ENCODE measurements at places on chromosomes 1 and 21.

DNA sequence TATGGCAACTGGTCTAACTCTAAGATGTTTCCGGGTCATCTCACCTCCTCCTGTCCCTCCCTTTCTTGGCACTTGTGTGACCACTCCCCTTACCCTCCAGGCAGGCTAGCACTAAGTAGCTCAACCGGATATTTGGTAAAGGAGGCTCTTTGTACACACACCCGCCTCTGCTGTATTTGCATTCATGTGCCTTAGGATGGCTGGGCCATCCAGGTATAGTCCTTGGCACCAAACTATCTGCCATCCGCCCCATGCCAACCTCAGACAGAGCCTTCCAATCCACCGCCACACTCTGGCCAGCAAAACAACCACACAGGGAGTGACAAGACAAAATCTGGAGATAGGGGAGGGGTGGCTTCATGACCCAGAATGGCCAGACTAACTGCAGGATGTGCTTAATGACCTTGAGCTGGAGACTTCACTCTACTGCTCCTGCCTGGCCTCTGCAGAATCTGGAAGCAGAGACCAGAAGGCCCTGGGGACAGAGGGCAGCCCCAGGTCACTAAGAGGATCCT lies 59.5 kb downstream of the CDK18 start:
- H3K4me3 ChIP-seq: no peak overlapping the region
- peaks cover 70% of the 10 kb centered on the region for H3K27me3 ChIP-seq
- no peak overlapping the region for H3K27ac ChIP-seq

DNA sequence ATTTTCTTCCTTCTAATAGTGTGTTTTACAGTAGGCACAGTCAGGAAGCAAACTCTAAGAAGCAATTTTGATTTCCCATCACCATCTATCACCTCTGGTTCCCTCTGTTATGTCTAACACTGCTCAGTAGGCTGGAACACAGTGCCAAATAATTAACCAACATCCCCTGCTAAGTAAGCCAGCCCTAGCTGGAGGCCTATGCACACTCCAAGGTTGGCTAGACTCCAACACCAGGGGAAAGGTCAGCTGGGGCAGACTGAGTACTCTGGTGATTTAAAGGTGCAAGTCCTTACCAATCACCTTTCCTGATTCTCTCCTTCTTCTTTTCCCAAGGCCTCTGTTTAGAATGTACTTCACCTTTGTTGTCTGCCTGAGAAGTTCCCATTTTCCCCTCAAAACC lies 46.5 kb upstream of the BEND5 start:
- no peaks in the 10 kb centered on the region for H3K36me3 ChIP-seq
- DNase-seq: no peak
- no peak overlapping the region for H3K4me3 ChIP-seq
- peaks cover 11% of the 10 kb centered on the region for H3K27me3 ChIP-seq

- no peak for DNase-seq
- no peak overlapping the region for H3K4me3 ChIP-seq
- no peak overlapping the region for H3K27ac ChIP-seq
- peaks cover 40% of the 10 kb centered on the region for H3K4me1 ChIP-seq
- H3K27me3 ChIP-seq: peaks cover 45% of the 10 kb centered on the region
Observed at GRCh38 chr1:13801655-13802486, 101.9 kb downstream of the PRDM2 start.

GRCh38 chr1:218521414-218522169 lies 176.5 kb downstream of the TGFB2 start:
- no peak overlapping the region for H3K4me3 ChIP-seq
- no peaks in the 10 kb centered on the region for H3K27me3 ChIP-seq
- H3K36me3 ChIP-seq: no peaks in the 10 kb centered on the region
- DNase-seq: peak; percentile 65
- H3K4me1 ChIP-seq: peaks cover 11% of the 10 kb centered on the region

- no peak for DNase-seq
- no peak overlapping the region for H3K27ac ChIP-seq
- H3K4me1 ChIP-seq: no peaks in the 10 kb centered on the region
- H3K27me3 ChIP-seq: peaks cover 20% of the 10 kb centered on the region
Observed at GRCh38 chr1:7694600-7695496, 76.2 kb upstream of the VAMP3 start.

GRCh38 chr1:154941333-154942013 lies 5.0 kb upstream of the PMVK start:
- no peak overlapping the region for H3K27ac ChIP-seq
- H3K36me3 ChIP-seq: no peaks in the 10 kb centered on the region
- no peak overlapping the region for H3K4me3 ChIP-seq

DNA sequence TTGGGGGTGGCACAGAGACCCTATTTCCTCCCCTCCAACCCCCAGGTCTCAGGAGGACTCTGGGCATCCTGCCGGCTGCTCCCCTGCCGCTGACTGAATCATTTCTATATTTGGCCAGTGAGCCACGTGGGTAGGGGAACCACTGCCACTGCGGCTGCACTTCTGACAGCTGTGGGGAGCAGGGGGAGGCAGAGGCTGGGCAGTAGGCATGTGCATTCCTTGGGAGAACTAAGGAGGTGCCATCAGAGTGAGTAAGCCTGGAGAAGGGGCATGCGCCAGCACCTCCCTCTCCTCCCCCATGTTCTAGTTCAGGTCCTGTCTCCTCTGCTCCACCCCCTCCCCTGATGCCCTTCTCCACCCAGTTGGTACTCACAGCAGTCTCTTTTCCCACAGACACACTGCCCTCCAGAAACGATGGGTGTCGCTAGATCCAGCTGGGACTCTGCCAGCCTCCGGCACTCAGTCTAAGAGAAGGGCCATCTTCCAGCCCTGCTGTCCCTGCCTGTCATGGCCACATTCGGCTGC lies 12.0 kb downstream of the PPFIA4 start:
- no peak overlapping the region for H3K27ac ChIP-seq
- H3K36me3 ChIP-seq: peaks cover 7% of the 10 kb centered on the region
- peaks cover 26% of the 10 kb centered on the region for H3K4me1 ChIP-seq

- H3K4me3 ChIP-seq: peak overlapping the region; percentile 50
- no peak for DNase-seq
Observed at GRCh38 chr1:229229721-229230139, 41.2 kb upstream of the RAB4A start.

DNA sequence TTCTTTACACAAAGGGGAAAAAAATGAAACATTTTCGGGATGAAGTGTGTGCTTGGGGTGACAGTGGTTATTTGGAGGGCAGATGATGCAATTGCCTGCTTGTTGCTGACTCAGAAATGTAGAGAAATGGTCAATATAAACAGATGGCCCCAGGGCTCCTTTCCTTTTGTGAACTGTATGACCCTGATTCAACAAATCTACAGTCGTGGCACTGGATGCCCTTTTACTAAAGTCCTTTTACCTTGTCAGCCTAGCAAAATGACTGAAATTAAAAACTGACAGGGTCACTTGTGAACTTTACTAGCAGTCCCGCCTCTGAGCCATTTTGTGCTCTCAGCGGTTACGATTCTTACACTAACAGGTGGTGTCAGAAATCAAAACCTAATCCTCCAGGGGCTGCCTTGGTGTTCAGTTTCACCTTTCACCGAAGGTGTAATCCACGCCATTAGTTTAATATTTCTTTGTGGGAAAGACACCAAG lies 49.8 kb downstream of the GREM2 start:
- H3K4me1 ChIP-seq: no peaks in the 10 kb centered on the region
- H3K27me3 ChIP-seq: no peaks in the 10 kb centered on the region
- no peaks in the 10 kb centered on the region for H3K36me3 ChIP-seq
- no peak overlapping the region for H3K27ac ChIP-seq

GRCh38 chr1:111834956-111835355 lies 79.3 kb downstream of the DDX20 start:
- H3K36me3 ChIP-seq: no peaks in the 10 kb centered on the region
- no peak overlapping the region for H3K4me3 ChIP-seq
- DNase-seq: no peak
- peaks cover 2% of the 10 kb centered on the region for H3K4me1 ChIP-seq
- H3K27me3 ChIP-seq: no peaks in the 10 kb centered on the region

- H3K4me1 ChIP-seq: peaks cover 25% of the 10 kb centered on the region
- H3K27me3 ChIP-seq: no peaks in the 10 kb centered on the region
- H3K27ac ChIP-seq: peak overlapping the region; percentile 80
- peak overlapping the region; percentile 46 for H3K4me3 ChIP-seq
- no peaks in the 10 kb centered on the region for H3K36me3 ChIP-seq
Observed at GRCh38 chr1:153697191-153698019, 18.9 kb downstream of the NPR1 start.

DNA sequence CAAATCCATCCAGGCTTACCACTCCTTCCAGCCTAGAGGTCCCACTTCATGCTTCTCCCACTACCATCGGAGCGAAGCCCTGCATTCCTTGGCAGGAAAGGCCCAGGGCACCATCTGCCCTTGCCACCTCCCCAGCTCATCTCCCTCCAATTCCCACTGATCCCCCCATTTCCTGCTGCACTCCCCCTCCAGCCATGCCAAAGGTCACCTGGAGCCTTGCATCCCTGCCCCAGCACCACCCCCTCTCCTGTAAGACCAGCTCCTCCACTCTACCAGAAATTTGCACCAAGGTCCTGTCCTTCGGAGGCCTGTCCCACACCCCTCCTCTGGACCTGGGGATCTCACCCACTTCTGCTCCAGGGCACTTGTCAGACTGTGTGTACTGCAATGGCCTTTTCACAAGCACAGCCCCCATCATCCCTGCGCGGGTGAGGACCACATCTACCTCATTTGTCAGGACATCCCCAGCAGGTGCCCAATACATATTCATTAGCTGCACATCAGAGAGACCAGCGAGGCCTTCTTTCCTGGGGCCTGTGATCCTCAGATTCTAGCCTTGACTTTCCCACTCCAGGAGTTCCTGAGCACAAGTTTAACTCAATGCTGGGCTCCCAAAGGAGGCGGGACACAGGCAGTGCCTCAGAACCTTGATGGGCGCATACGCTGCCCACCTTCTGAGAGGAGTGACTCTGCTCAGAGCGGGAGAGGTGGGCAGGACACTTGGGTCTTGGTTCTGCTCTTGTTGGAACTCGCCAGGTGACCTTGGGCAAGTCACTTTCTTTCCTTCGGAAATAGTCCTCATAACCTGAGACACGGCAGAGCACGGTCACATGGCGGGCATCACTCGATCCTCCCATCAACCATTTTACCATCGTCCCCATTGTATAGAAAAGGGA lies 49.9 kb upstream of the EDN2 start:
- no peaks in the 10 kb centered on the region for H3K27me3 ChIP-seq
- peaks cover 3% of the 10 kb centered on the region for H3K36me3 ChIP-seq
- DNase-seq: peak; percentile 6
- no peaks in the 10 kb centered on the region for H3K4me1 ChIP-seq

- peak overlapping the region; percentile 45 for H3K27ac ChIP-seq
- H3K4me3 ChIP-seq: peak overlapping the region; percentile 64
- no peaks in the 10 kb centered on the region for H3K36me3 ChIP-seq
- H3K4me1 ChIP-seq: peaks cover 38% of the 10 kb centered on the region
Observed at GRCh38 chr21:44337941-44338895, 972 bp downstream of the CFAP410 start.

- no peaks in the 10 kb centered on the region for H3K27me3 ChIP-seq
- DNase-seq: no peak
- no peak overlapping the region for H3K27ac ChIP-seq
- H3K4me3 ChIP-seq: no peak overlapping the region
Observed at GRCh38 chr21:17853393-17854275, 34.5 kb upstream of the C21orf91 start.

- peaks cover 37% of the 10 kb centered on the region for H3K4me1 ChIP-seq
- H3K36me3 ChIP-seq: no peaks in the 10 kb centered on the region
- no peak overlapping the region for H3K27ac ChIP-seq
- no peak for DNase-seq
- H3K4me3 ChIP-seq: no peak overlapping the region
Observed at GRCh38 chr1:172390301-172390682, 30.2 kb upstream of the C1orf105 start.

- H3K27ac ChIP-seq: no peak overlapping the region
- no peak overlapping the region for H3K4me3 ChIP-seq
- H3K4me1 ChIP-seq: no peaks in the 10 kb centered on the region
- H3K36me3 ChIP-seq: peaks cover 31% of the 10 kb centered on the region
- no peak for DNase-seq
- no peaks in the 10 kb centered on the region for H3K27me3 ChIP-seq
Observed at GRCh38 chr1:94434365-94435045, 16.3 kb downstream of the ABCD3 start.

DNA sequence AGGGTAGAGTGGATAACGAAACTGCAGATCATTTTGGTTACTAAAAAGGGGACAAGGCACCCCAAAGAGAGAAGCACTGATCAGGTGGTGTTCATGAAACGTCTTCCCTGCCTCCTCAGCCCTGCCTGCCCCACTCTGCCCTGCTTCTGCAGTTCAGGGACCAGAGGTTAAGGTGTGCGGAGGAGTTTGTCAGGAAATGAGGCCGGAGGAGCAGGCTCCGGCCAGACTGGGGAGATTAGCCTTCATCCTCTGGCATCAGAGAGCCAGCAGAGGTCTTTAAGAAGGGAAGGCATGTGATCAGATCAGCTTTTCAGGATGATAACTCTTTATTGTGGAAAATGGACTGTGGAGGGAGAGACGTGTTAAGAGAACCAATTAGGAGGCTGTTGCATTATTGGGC lies 291.9 kb upstream of the NR5A2 start:
- H3K4me1 ChIP-seq: peaks cover 13% of the 10 kb centered on the region
- H3K36me3 ChIP-seq: no peaks in the 10 kb centered on the region
- no peak overlapping the region for H3K27ac ChIP-seq
- peak; percentile 12 for DNase-seq
- H3K4me3 ChIP-seq: no peak overlapping the region

- H3K27me3 ChIP-seq: no peaks in the 10 kb centered on the region
- no peak overlapping the region for H3K27ac ChIP-seq
- DNase-seq: no peak
- H3K4me1 ChIP-seq: no peaks in the 10 kb centered on the region
- no peaks in the 10 kb centered on the region for H3K36me3 ChIP-seq
Observed at GRCh38 chr1:168372861-168373371, 92.2 kb downstream of the TBX19 start.

GRCh38 chr1:86396498-86396890 lies 371 bp upstream of the ODF2L start:
- H3K27ac ChIP-seq: peak overlapping the region; percentile 84
- DNase-seq: no peak
- peaks cover 15% of the 10 kb centered on the region for H3K4me1 ChIP-seq
- H3K36me3 ChIP-seq: no peaks in the 10 kb centered on the region
- peak overlapping the region; percentile 81 for H3K4me3 ChIP-seq
- peaks cover 7% of the 10 kb centered on the region for H3K27me3 ChIP-seq
